ENCODE measurements at places on chromosomes 11 and 22. TPM values are rescaled to one million over a fixed set of nuclear protein-coding genes. Genes with fewer than 3 reads are reported as not detected.
A peak's percentile ranks its signal among the peaks of the same experiment; 100 is the strongest.

The GRM5 gene
- 0.21 TPM for polyA plus RNA-seq

The OR5AN1 gene
- not detected for polyA plus RNA-seq

The ACTN3 gene
- 0.67 TPM for polyA plus RNA-seq

DNA sequence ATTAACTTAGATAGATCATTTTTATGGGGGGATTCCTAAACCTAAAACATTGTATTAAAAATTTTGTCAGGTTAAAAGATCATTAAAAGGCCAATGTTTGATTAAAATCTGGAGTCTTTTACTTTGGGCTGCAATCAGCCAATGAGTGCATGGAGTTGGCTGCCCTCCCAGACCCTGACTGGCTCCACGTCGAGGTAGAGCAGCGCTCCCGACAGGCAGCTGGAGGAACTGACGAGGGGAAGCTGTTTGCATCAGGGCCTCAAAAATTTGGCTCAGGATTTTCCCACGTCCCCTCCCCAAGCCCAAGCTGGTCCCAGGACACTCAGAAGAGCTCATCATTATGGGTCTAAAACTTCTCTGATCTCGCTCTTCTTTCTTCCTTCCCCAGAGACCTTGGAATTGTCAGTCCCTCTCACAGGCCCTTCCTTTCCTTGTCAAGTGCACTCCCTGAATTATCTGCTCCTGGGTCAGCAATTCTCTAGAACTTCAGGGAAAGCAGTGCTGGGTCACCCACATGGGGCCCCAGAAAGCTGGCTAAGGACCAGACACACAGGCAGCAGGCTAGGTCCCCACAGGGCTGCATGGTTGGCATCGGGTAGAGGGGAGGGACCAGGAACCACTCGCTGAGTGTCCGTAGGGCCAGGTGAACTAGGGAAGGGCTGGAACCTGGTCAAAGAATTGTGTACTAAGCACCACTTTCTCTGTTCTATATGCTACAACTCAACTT is 119.6 kb upstream of the IGLL5 start:
- DNase-seq = no peak

- peak; percentile 75 for DNase-seq
Measured at GRCh38 chr11:95556342-95557163, 233.0 kb downstream of the FAM76B start.

DNA sequence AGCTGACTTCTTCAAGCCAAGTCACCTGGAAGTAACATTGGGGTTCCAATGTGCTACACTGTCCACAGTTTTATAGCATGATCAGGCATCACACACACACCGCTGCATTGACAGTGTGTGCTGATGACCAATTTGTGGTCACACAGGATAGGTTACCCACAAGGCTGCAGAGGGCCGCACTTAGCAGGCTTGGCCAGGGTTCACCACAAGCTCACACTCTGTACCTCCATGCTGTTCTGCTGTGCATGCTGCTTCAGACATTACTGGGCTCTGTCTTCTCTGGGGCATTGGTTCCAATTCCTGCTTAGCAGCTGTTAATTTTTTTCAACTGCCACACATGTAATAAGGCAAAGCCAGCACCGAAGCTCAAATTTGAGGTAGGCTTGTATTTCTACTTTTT is 11.0 kb upstream of the NRIP3 start:
- no peak for DNase-seq

DNA sequence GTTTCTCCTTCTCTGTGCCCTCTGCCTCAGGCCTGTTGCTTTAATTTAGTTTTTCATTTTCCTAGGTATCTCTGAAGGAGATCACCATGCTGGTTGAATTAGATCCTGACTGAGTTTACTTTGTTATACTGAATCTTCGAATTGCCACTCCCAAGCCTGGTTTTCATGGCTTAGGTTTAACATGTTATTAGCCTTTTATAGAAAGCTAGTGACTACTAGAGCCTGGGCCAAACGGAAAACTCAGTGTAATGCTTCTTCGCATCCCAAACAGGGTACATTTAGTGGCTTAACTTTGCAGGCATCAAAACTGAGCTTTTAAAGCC is 3.6 kb downstream of the CRKL start:
- no peak for DNase-seq

DNA sequence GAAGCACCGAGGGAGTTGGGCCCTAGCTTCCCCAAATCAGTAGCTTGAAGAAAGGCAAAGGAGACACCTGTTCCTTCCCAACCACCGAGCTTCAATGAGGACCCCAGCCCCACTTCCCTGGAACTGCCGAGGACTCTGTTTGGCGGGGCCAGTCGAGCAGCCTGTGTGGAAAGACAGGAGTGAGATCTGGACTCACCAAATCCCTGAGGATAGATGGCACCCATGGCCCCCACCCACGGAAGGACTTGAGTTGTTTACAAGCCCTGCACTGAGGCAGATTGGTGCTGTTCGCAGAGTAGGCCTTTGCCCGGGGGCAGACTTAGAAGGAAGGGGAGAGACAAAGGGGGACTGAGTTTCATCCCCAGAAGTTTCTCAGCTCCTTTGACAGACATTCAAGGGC is 64.6 kb downstream of the FEZ1 start:
- no peak for DNase-seq

- no peak for DNase-seq
Measured at GRCh38 chr11:111762981-111763643, 3.1 kb downstream of the PPP2R1B start.

DNA sequence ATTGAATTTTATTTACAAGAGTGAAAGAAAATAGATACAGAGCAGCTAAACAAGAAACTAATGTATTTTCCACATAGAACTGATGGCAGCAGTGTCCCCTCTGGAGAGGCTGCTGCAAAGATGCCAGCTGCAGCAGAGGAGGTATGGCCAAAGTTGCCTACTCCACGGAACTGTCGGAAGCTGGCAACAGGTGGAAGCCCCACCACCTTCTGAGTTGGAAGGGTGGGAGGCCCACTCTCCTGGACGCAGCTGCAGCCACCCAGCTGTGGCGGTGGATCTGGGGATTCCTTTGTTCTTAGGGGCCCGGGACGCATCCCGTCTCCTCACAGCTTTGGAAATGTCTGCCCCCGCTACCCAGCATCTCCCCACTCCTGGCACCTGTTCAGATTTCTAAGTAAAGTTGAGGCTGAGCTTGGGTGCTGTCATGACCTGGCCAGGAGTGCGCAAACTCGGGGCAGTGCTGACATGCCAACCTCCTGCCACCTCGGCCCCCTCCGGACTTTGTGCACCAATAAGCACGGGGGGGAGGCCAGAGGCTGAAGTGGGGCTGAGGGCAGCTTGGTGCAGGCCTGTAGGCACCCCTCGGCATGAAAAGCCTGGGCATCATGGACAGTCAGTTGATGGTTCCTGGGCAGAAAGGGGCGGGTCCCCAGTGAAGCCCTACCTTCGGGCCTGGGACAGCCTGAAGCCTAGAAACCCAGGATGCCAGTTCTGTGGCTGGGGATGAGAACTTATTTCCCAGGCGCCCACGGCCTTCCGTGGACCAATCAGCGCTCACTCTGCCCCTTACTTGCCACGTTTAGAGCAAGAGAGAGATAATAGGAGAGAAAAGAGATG is 1071.4 kb downstream of the JRKL start:
- no peak for DNase-seq

DNA sequence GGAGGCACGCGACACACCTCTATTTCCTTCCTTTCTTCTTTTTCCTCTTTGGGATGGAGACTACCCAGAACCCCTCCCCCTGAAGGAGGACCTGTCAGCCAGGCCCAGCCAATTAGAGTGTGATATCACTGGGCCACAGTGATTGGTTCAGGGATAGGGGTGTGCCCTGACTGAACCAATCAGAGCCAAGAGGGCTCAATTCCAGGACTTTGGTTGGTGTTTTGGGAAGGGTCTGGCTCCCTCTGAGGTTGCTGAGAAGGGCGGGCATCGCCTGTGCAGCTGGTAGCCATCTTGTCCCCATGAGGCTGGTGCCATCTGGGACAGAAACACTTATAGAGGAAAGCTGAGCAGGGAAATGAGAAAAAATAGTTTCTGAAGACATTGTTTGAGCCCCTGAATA is 71.4 kb downstream of the CHST1 start:
- no peak for DNase-seq

DNA sequence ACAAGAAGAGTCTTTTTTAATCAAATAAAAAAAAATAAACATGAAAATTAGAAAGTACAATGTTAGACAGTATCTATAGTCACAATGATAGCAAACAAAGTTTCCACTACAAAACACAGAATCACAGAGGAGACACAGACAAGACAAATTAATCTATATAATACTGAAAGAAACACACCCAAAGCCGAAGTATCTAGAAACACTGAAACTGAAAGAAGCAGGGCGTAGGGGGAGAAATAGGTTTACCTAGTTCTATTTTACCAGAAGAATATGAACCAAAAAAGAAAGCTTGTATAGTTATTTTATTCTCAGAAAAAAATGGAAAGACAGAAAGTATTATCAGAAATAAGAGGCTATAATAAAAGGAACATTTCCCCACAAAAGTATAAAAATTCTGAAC is 27.1 kb upstream of the NUP50 start:
- DNase-seq = no peak

DNA sequence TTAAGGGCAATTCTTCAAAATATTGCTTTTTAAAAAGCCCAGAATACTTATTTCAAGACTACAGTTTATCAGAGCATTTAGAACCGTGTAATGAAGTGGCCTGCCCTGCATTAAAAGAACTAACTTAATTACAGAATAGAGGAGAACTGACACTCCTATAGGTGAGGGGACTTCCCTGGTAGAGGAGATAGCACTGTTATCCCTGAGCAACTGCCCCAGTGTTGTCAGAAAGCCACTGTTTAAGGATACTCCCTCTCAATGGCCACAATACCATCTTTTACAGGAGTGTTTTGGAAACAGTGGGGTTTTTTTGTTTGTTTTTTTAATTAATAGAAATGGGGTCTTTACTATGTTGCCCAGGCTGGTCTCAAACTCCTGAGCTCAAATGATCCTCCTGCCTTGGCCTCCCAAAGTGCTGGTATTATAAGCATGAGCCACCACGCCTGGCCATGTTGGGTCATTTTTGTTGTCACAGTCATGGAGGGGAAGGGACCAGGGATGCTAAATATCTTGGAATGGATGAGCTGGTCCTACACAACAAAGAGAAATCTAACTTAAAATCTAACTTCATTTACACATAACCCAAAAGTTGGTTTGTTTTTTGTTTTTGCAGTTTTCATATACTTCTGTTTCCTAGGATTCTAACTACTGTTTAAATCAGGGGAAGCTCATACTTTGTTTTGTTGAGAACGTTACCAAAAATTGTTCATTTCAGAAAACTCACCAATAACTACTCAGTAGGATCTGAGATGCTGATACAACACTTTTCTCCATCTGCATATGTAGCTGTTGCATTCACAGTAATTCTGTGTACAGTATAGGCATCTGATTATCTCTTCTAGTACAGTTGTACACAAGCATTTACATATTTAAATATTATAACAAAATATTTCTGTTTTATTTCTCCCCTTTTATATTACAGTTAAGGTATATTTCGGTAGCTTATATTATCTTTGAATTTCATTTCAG is 8.1 kb downstream of the RPL27A start:
- no peak for DNase-seq

- DNase-seq = no peak
Measured at GRCh38 chr22:50205781-50206569, 5.2 kb downstream of the SELENOO start.

DNA sequence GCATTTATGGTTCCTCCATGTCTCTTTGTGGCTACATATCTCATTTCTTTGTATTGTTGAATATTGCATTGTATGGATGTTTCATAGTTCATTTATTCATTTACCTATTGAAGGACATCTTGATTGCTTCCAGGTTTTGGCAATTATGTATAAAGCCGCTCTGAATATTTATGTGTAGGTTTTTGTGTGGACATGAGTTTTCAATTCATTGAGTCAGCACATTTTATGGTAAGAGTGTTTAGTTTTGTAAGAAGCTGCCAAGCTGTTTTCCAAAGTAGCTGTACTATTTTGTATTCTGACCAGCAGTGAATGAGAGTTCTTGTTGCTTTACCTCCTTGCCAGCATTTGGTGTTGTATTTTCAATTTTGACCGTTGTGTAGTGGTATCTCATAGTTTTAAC is 39.2 kb downstream of the KDM2A start:
- DNase-seq = no peak

DNA sequence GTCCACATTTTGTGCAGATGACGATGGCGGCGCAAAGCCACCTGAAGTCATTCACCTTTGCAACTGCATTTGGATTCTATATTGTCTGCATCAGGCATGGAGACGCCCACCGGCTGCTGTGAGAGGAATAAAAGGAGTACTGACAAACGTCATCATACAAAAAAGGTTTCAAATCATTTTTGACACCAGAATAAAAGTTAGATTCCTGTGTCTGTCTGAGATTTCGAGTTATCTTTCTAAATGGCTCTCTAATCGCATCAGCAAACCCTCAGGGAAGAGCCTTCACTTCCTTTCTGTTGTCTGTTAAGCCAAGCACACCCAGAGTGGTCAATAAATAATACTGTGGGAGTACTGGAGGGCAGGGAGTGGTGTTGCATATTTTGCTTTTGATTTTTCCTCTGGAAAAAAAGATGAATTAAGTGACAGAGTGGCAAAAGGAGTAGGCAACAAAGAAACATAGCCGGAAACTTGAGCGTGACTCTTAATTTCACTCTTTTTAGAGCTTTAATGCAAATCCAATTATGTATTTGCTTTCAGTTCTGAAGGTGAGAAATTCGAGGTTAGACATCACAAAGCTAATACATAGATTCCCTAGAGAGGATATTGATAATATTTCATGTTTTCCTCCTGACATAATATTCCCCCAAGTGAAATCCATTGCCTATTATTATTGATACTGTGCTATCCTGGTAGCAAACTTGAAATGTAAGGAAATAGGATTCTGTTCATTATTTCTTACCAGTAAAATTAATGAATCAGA is 150.8 kb upstream of the MTMR2 start:
- no peak for DNase-seq

DNA sequence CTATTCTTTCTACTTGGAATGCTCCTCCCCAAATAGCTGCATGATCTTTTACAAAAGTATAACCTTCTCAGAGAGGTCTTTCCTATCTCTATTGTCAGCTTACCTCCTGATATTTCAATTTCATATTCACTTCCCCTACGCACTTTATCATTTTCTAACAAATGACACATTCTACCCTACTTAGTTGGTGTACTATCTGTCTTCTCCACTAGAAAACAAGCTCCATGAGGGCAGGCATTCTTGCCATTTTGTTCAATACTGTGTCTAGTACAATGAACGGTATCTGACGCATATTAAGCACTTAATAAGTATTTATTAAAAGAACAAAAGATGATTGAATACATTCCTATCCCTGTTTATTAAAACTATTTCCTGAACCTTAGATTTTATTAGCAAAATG is 96.5 kb upstream of the APOA1 start:
- no peak for DNase-seq

DNA sequence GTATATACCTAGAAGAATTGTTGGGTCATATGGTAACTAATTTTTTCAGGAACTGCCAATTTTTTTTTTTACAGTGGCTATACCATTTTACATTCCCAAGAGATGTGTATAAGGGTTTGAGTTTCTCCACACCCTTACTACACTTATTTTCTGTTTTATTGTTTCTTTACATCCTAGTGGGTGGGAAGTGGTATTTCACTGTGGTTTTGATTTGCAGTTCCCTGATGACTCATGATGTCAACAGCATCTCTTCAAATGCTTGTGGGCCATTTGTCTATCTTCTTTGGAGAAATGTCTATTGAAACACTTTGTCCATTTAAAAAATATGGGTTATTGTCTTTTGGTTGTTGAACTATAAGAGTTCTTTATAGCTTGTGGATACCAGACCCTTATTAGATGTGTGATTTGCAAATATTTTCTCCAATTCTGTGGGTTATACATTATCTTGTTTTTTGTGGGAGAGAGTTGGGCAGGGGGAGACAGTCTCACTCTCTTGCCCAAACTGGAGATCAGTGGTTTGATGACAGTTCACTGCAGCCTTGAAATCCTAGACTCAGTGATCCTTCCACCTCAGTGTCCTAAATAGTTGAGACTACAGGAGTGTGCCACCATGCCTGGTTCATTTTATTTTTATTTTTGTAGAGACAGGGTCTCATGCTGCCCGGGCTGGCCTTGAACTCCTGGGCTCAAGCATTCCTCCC is 30.3 kb upstream of the PISD start:
- no peak for DNase-seq
